Fibroblast of villous mesenchyme (primary cell): ENCODE measurements at places on chromosomes 3 and 15.

DNA sequence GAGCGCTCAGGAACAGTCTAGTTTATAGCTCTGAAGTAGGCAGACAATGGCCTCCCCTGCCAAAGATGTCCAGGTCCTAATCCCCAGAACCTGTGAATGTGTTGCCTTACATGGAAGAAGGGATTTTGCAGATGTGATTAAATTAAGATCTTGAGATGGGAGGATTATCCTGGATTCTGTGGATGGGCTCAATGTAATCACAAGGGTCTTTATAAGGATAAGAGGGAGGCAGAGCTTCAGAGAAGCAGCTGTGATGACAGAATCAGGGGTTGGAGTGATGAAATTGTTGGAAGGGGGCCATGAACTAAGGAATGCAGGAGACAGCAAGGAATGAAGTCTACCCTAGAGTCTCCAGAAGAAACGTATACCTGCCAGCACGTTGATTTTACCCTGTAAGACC is 14.0 kb upstream of the GK5 start:
- DNase-seq = peak; percentile 55

GRCh38 chr15:84832448-84833040 is 15.4 kb downstream of the ALPK3 start:
- DNase-seq = no peak

DNA sequence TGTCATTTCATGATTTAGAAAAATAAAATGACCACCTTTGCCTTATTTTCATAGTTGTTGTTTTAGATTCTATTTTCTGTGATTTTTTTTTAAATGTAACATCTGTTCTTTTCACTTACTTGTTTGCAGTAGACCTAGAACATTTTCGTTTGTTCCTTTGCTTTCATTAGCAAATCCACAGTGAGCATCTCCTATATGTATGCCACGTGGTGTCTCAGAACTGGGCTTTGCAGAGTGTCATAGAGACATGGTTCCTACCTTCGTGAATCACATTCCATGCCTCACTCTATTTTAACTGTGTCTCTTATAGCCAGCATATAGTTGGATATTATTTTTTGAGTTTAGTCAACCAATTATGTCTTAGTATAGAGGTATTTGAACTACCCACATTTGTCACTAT is 118.2 kb downstream of the KLF13 start:
- no peak for DNase-seq

- no peak for DNase-seq
Measured at GRCh38 chr15:35061825-35062737, 23.0 kb downstream of the NANOGP8 start.

- peak; percentile 24 for DNase-seq
Measured at GRCh38 chr3:188747489-188747888, 424.3 kb upstream of the TPRG1 start.

DNA sequence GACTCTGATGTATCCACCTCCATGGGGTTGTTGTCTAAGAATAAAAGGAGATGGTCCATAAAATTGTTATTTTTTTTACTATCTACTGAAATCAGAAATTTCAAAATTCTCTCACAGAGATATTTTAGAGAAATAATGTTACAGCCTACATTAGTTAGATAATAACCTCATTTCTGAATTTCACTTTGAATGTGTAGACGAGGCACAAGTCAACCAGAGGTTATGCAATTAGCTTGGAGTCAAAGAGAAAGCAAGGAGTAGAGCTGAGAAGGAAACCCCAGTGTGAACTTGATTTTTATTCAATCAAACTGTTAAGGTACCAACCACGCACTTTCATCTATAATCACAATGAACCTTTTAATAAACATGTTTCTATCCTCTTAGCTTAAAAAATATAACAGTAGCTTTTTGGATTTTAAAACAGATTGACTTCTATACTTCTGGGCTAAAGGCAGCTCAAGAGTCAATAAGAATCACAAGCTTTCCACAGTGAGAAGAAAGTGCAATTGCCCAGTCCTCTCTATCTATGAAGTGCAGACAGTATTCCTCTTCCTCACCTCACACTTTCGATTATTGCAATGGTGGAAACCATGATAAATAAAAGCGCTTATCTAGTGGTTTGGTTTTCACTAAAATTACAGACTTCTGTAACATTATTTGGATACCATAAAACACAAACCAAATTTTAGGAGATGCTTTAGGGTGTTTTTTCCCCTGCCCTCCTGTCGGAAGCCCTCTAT is 403.2 kb downstream of the ZBTB20 start:
- DNase-seq = no peak

GRCh38 chr3:174442302-174442682 is 416.8 kb upstream of the NAALADL2 start:
- no peak for DNase-seq

- no peak for DNase-seq
Measured at GRCh38 chr15:35182841-35183479, 97.9 kb upstream of the NANOGP8 start.

GRCh38 chr3:48688032-48688736 is 2.5 kb upstream of the NCKIPSD start:
- DNase-seq = no peak

GRCh38 chr3:184176377-184177330 is 2.0 kb downstream of the AP2M1 start:
- peak; percentile 98 for DNase-seq

- no peak for DNase-seq
Measured at GRCh38 chr3:94494992-94495391, 432.1 kb downstream of the NSUN3 start.

DNA sequence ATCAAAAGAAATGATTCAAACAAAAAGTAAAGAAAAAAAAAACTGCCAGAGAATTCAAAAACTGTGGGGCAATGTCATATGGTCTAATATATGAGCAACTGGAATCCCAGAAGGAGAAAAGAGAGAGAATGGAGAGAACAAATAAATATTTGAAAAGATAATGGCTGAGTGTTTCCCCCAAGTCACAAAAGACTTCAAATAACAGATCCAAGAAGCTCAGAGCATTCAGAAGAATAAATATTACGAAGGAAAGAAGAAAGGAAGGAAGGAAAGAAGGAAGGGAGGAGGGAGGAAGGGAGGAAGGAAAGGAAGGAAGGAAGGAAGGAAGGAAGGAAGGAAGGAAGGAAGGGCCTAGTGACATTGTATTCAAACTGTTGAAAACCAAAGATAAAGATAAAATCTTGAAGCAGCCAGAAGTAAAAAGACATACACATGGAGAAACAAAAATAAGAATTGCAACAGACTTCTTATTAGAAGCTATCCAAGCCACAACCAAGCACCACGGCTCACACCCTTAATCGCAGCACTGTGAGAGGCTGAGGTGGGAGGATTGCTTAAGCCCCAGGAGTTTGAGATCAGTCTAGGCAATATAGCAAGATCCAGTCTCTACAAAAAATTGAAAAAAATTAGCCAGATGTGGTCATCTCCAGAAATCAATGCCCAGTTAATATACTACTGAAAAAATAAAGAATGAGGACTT is 118.9 kb upstream of the IGSF10 start:
- peak; percentile 78 for DNase-seq

- DNase-seq = no peak
Measured at GRCh38 chr3:195230244-195230643, 40.7 kb downstream of the XXYLT1 start.

- peak; percentile 35 for DNase-seq
Measured at GRCh38 chr3:172449466-172450149, 1.4 kb upstream of the GHSR start.

DNA sequence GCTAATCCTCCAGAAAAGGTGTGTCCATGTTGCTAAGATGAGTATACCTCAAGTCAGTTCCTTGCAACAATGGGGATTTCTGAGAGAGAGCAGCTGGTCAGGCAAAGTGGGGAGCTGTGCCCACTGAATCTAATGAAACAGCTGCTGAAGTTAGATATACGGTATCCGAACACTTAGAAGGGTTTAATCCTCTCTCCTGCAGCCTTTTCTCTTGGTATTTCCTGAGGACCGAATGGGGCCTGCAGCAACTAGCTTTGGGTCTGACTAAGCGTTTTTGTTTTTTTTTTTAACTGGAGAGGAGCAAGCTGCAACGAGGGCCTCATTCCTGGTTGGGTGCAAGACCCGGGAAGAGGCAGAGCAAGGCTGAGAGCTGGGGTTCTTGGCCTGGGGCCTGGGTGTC is 37.6 kb upstream of the BNC1 start:
- peak; percentile 66 for DNase-seq

GRCh38 chr3:150248116-150248887 is 159.8 kb upstream of the TSC22D2 start:
- DNase-seq = peak; percentile 92

- peak; percentile 86 for DNase-seq
Measured at GRCh38 chr15:87267798-87268197, 988.7 kb downstream of the NTRK3 start.

DNA sequence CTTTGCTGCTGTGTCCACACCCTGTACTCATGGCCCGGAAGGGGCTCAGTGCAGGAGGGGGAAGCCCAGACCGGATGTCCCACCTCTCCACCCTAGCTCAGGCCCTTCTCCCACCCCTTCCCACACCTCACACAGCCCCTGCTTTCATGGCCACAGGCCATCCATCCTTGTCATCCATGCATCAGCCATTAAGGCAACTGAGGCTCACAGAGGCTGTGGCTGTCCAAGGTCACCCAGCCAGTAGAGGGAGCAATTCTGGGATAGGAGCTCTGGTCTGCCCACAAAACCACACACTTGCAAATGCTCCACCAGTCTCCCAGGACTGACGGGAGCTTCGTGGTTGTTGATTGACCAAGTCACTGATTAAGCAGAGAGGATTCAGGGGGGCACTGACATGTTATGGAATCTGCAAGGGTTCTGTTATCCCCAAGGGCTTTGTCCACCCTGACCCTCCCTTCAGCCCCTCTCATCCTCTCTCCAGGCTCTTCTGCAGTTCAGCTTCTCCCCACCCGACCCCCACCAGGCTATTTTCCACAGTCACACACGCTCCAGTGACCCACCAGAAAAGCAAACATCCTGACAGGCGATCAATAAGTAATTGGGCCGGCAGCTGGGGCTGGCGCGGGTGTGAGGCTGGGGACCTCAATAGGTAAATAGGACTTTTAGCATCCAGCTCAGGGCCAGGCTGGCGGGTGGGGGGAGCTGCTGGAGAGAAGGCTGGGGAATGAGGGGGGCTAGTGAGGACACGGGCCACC is 15.1 kb downstream of the LINGO1 start:
- DNase-seq = no peak

- DNase-seq = no peak
Measured at GRCh38 chr15:69185706-69186105, 25.3 kb downstream of the GLCE start.

DNA sequence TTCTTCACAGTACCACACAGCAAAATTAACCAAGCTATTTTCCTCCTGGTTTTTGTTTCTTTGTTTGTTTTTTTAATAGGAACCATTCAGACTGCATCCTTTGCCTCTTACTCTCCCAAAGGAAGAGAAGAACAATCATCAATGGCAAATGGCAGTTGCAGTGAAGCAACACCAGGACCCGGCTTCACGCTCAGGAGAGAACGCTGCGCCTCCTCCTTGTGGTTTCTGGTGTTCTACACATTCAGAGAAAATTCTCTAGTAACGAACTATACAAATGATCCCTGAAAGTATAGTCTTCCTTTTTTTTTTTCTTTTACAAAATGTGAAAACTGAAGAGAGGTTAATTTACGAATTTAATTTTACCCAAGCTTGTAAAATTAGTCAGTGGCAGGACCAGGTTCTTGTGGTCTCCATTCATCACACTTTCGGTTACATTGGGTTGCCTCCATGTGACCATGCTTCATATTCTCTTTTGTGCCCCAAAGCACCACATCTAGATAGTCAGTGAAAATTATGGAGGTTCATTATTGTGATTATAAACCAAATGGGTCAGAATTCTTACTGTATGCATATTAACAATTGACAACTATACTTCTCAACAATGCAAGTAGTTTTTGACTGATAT is 10.6 kb upstream of the MINDY2 start:
- no peak for DNase-seq

DNA sequence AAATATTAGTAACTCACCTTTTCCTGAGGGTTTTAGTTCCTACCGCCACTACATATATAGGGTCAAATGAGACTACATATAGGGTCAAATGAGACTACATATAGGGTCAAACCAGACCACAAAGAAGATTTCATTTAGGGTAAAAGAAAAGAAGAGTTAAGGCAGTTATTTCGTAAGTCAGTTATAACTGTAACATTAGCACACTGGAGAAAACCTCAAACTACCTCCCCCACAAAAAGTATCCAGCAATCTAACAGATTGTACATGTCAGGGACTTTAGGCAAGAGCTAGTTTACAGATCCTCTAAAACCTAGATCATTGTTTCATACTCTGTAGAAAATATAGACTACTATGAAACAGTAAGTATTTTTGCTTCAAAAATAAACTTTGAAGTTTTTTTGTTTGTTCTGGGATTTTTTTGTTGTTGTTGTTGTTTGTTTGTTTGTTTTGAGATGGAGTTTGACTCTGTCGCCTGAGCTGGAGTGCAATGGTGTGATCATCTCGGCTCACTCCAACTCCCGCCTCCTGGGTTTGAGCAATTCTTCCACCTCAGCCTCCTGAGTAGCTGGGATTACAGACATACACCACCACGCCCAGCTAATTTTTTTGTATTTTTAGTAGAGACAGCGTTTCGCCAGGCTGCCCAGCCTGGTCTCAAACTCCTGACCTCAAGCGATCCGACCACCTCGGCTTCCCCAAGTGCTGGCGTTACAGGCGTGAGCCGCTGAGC is 92.4 kb upstream of the CGNL1 start:
- DNase-seq = peak; percentile 70

- no peak for DNase-seq
Measured at GRCh38 chr3:105876780-105877327, 8.0 kb upstream of the CBLB start.

DNA sequence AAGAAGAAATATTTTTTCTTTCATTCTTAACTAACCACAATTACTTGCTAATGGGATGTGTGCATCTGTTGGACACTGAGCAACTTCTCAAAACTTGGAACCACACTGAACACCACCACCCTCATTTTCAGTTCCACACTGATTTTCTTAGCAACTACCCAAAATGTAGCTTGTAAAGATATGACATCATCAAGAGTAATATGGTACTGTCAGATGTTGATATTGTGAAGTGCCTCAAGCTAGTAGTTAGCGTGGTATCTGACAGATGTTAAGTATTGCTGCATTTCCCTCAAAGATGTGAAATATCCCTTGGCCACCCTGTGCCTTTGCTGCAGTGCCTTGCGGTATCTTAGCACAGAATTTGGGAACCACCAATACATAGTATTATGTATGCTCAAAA is 9.3 kb downstream of the RFTN1 start:
- peak; percentile 59 for DNase-seq
